ENCODE measurements at places on chromosomes 6 and 20.

- peak; percentile 23 for DNase-seq
Observed at GRCh38 chr6:139977887-139978332, 603.5 kb upstream of the CITED2 start.

DNA sequence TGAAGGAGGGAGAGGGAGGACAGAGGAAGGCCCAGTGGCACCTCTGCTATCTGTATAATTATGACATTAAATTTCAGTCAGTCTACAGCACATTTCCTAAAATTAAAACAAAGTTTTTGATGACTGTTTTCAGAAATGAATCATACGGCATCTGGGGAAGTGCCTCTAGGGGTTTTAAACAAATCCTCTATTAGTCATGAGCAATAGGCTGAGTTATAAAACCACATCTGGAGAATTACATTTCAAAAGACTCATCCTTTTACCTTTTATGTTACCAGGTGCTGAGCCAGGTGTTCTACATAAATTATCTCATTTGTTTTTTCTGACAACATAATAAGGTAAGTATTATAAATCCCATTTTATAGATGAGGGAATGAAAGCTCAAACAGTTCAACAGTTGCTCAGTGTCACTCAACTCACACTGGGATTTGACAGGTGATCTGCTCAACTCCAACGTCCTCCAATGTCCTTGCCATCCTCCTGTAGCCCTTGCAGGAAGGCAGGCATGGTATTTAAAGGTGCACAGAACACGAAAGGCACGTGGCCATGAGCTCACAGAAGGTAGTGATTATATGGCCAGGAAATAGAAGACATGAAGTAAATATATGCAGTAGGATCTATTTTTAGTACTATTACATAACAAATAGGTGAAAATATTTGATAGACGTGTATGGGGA is 184.2 kb upstream of the MAN1A1 start:
- peak; percentile 59 for DNase-seq

DNA sequence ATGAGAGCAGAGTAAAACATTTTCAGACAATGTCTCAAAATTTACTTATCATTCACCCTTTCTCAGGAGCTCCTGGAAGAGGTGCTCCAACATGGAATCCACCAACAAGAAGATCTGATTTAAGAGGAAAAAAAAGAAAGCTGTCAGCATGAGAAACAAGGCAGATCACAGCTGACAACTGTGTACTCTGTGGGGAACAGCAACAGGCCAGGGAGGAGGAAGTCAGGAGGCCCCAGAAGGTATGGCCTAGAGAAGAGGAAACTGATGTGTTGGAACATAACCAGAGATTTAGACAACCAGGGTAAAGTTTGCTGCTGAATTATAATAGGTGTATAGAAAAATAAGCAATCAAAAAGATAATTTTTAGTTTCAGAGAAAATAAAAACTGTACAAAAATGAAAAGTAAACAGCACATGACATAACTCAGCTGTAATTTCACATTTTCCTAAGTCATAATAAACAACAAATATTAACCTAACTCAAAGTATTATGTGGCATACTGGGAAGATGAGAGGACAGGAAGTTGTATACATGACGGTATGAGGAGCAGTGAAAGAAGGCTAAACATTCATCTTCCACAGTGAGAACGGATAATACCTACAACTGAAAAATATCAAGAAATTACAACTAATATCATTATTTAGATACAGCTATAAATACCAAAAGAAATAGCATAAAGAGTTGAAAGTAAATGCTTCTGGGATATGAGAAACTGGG is 113.6 kb upstream of the EMILIN3 start:
- DNase-seq: no peak

- no peak for DNase-seq
Observed at GRCh38 chr6:1267057-1267732, 44.7 kb upstream of the FOXQ1 start.

DNA sequence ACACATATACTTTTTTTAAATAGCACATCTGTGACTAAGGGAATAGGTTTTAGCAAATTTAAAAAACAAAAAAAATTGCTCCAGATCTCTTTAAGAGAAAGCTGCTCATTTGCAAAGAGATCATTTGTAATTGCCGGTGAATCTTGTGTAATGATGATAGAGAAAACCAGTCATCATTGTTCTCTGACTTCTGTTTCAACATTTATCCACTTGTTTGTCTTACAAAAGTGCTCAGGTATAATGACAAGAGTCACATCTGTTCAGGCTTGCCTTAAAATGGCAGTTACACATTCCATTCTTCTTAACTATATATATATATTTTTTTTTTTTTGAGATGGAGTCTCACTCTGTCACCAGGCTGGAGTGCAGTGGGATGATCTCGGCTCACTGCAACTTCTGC is 165.2 kb downstream of the AIG1 start:
- no peak for DNase-seq

- DNase-seq: peak; percentile 64
Observed at GRCh38 chr6:32192608-32193039, at the start of gene GPSM3. GPSM3 (minus strand) TSS chr6:32192643; CDS start chr6:32192513, 130 bp downstream.

DNA sequence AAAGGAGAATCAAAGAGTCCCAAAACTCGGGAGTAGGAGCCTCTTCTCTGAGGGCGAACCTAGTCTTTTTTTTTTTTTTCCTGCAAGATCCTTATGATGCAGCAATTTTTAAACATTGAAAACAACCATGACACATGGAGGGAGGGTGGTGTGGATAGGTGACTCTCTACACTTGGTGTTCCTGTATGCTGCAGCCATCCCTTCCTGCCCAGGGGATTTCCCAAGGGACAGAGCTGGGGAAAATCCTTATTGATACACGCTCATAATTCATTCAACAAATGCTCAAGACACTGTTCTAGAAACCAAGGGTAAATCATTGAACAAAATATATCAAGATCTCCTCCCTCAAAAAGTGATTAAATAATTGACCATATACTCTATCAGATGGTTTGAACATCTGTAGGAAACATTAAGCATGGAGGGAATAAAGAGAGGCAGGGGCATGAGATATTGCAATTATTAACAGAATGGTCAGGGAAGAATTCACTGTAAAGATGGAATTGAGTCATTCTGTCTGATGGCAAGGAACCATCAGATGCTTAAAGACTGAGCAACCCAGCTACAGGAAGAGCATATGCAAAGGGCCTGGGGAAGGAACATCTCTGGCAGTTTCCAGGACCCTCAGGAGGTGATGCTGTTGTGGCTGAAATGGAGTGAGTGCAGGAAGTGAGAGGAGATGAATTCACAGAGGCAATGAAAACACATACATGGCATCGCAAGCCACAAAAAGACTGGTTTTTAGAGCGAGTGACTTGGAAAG is 13.4 kb upstream of the BTN3A3 start:
- DNase-seq: no peak

GRCh38 chr6:31884528-31885035 is 5.8 kb upstream of the SLC44A4 start:
- no peak for DNase-seq

- no peak for DNase-seq
Observed at GRCh38 chr6:101706576-101706975, 313.1 kb downstream of the GRIK2 start.

- no peak for DNase-seq
Observed at GRCh38 chr6:52696418-52696817, 25.5 kb downstream of the TMEM14A start.

- no peak for DNase-seq
Observed at GRCh38 chr20:62832212-62832922, 15.5 kb downstream of the COL9A3 start.

- DNase-seq: no peak
Observed at GRCh38 chr6:44062771-44063560, 64.3 kb downstream of the MRPL14 start.

DNA sequence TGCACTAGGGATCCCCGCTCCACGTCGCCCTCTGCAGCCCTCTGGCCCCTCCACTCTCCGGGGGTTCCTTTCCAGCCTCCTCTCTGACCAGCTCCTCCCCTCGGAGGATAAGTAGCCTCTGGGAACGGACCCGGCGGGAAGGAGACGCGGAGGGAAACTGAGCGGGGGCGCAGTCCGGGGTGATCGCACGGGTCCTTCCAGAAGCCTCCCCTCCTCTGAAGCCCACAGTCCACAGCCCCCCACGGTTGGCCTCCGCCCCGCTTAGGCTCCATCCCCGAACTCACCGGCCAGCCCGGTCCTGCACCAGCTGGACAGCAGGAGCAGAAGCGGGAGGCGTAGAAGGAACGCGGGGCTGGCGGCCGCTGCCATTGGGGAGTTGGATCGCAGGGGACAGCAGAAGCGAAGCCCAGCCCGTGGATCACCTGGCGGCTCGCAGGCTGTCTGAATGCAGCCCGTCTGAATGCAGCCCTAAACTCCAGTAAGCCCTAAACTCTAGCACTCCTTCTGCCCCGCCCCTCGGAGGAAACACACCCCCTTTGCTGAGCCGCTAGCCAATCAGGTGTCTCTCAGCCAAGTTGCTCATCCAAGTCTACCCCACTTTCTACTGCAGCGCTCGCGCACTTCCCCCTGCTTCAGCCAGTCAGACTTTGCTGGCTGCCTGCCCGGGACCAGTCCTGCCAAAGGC is at the start of gene RAET1G:
RAET1G (minus strand) TSS at position 480 of the 685 bp plus-strand sequence; CDS start at position 369, 111 bp downstream.
- DNase-seq: peak; percentile 96

- peak; percentile 19 for DNase-seq
Observed at GRCh38 chr6:33277663-33278391, 904 bp downstream of the B3GALT4 start.
